Activated T-helper 1 cell treated with anti-CD3 and anti-CD28 coated beads, Interleukin-12 subunit alpha, Interleukin-12 subunit beta, Interleukin-2, Interleukin-4 antibody, amounts not matched to agents 30 ng/mL and 10 ng/mL and 1 ng/mL, durations not matched to agents 14 hours and 24 hours and 36 hours (primary cell): ENCODE measurements at places on chromosomes 7 and 10. TPM values are rescaled to one million over a fixed set of nuclear protein-coding genes. Genes with fewer than 3 reads are reported as not detected.
A peak's percentile ranks its signal among the peaks of the same experiment; 100 is the strongest.

ANKRD61 gene
- 0.44 and 0.56 TPM in 2 replicates for total RNA-seq

TRPV5 gene
- not detected in 2 replicates for total RNA-seq

TEX36 gene
- not detected in 2 replicates for total RNA-seq

PRKAG2 gene
- 16.9 and 18.5 TPM in 2 replicates for total RNA-seq

ATP6V0A4 gene
- not detected in 2 replicates for total RNA-seq

GRCh38 chr10:88245974-88246511, 337.1 kb downstream of the RNLS start:
- H3K27me3 ChIP-seq: peaks cover 4% of the 10 kb centered on the region
- no peak for DNase-seq
- peaks cover 8% of the 10 kb centered on the region for H3K36me3 ChIP-seq
- H3K4me1 ChIP-seq: peaks cover 27% of the 10 kb centered on the region

DNA sequence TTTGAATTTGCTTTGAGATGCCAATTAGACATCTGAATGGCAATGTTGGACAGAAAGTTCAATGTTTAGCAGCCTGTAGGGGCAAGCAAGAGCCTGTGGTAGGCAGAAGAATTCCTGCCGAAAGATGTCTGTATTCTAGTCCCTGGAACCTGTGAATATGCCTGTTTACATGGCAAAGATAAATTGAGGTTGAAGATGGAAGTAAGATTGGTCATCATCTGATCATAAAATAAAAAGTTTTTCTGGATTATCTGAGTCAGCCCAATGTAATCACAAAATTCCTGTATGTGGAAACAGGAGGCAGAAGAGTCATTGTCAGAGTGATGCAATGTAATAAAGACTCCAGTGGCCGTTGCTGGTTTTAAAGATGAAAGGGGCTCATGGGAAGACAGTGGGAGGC, 430.5 kb downstream of the MDFIC start:
- no peak overlapping the region for H3K27ac ChIP-seq
- no peak for DNase-seq
- no peaks in the 10 kb centered on the region for H3K36me3 ChIP-seq
- no peaks in the 10 kb centered on the region for H3K4me1 ChIP-seq

- H3K4me1 ChIP-seq: no peaks in the 10 kb centered on the region
- H3K27ac ChIP-seq: no peak overlapping the region
Observed at GRCh38 chr10:74314166-74314565, 163.1 kb downstream of the ADK start.

- DNase-seq: no peak
- H3K36me3 ChIP-seq: no peaks in the 10 kb centered on the region
- peaks cover 1% of the 10 kb centered on the region for H3K27me3 ChIP-seq
Observed at GRCh38 chr7:115585015-115585718, 445.4 kb downstream of the TFEC start.

- H3K36me3 ChIP-seq: no peaks in the 10 kb centered on the region
- H3K4me1 ChIP-seq: no peaks in the 10 kb centered on the region
- no peak overlapping the region for H3K4me3 ChIP-seq
Observed at GRCh38 chr7:18962031-18962430, 155.4 kb downstream of the TWIST1 start.

GRCh38 chr7:68529221-68529620, 1069.1 kb upstream of the AUTS2 start:
- H3K4me1 ChIP-seq: no peaks in the 10 kb centered on the region
- H3K4me3 ChIP-seq: no peak overlapping the region
- no peak for DNase-seq
- no peaks in the 10 kb centered on the region for H3K36me3 ChIP-seq
- no peak overlapping the region for H3K27ac ChIP-seq

GRCh38 chr7:113267271-113267670, 148.9 kb upstream of the SMIM30 start:
- no peaks in the 10 kb centered on the region for H3K36me3 ChIP-seq
- no peak overlapping the region for H3K4me3 ChIP-seq
- no peaks in the 10 kb centered on the region for H3K4me1 ChIP-seq
- DNase-seq: no peak
- no peak overlapping the region for H3K27ac ChIP-seq

DNA sequence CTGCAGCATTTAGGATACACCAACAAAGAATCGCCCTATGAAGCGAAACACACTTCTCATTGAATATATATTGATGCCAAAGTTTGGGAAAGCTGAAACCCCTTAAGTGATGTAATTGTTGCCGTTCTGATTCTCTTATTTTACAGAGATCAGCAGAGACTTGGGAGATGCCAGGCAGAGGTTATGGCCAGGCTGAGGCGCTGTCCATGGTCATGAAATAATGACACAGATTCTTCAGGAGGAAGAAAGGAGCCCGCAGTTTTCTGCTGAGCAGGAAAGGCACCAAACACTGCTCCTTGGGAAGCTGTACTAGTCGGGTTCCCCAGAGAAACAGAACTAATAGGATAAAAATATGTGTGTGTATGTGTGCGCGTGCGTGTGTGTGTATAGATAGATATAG, 566.0 kb downstream of the CALN1 start:
- DNase-seq: no peak
- no peaks in the 10 kb centered on the region for H3K4me1 ChIP-seq

DNA sequence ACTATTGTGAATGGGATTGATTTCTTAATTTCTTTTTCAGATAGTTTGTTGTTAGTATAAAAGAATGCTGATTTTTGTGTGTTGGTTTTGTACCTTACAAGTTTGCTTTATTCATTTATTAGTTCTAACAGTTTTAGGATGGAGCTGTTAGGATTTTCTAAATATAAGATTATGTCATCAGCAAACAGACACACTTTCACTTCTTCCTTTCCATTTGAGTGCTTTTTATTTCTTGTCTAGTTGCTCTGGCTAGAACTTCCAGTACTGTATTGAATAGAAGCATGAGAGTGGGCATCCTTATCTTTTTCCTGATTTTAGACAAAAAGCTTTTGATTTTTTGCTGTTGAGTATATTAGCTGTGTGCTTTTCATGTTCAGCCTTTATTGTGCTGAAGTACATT, 81.5 kb downstream of the DNAH11 start:
- H3K36me3 ChIP-seq: no peaks in the 10 kb centered on the region
- H3K27me3 ChIP-seq: no peaks in the 10 kb centered on the region
- no peak overlapping the region for H3K4me3 ChIP-seq

GRCh38 chr10:77357185-77357584, 280.4 kb downstream of the KCNMA1 start:
- no peaks in the 10 kb centered on the region for H3K27me3 ChIP-seq
- no peaks in the 10 kb centered on the region for H3K36me3 ChIP-seq
- DNase-seq: no peak
- no peaks in the 10 kb centered on the region for H3K4me1 ChIP-seq

DNA sequence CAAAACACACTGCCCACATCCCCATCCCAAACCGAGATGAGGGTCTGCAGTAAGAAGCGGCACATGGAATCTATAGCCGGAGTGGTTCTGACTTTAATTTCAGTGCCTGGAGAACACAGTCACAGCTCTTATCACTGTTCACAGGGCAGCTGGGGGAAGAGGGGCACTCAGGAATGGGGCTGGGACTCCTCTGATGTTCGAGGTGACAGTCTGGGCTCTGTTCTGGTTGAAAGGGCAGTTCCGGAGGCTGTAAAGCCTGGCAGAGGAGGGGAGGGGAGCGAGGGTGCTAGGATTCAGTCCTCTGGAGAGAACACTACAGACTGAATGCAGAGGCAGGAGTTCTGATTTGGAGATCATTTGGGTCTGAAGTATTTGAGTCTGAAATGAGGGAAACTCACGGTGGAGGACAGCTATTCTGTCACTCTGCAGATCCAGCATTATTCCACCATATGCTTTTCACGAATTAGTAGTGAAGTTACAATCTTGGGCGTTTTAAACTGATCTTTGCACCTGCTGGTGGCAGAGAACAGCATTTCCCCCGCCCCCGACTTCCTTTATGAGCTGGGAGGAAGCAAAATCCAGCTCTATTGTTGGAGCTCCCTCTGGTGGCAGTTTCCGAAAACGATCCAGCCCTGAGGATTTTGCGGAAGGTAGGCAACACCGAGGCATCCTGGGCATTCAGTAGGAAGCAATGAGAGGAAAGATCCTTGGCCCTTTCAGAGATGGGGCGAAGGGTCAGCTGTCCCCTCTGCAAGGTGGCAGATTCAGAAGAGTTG, 22.7 kb upstream of the KCNK18 start:
- peak overlapping the region; percentile 83 for H3K4me3 ChIP-seq
- peaks cover 20% of the 10 kb centered on the region for H3K4me1 ChIP-seq
- DNase-seq: peak; percentile 63
- H3K36me3 ChIP-seq: no peaks in the 10 kb centered on the region
- peaks cover 35% of the 10 kb centered on the region for H3K27me3 ChIP-seq
- H3K27ac ChIP-seq: peak overlapping the region; percentile 55

DNA sequence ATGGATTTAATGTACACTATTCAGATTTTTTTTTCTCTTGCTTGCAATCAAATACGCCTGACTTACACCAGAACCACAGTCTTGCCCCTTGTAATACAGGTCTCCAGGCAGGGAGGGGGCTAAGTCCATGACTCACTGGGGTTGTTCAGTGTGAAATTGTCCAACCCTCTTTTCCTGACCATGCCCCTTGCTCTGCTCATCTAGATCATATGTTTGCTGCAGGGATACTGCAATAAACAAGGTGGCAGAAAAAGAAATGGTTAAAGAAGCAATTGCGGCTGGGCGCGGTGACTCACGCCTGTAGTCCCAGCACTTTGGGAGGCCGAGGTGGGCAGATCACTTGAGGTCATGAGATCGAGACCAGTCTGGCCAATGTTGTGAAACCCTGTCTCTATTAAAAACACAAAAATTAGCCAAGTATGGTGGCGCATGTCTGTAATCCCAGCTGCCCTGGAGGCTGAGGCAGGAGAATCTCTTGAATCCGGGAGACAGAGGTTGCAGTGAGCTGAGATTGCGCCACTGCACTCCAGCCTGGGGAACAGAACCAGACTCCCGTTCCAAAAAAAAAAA, 85.5 kb downstream of the TMEM130 start:
- no peak for DNase-seq
- H3K36me3 ChIP-seq: no peaks in the 10 kb centered on the region
- no peaks in the 10 kb centered on the region for H3K4me1 ChIP-seq
- H3K27me3 ChIP-seq: no peaks in the 10 kb centered on the region

- H3K27ac ChIP-seq: no peak overlapping the region
- no peaks in the 10 kb centered on the region for H3K36me3 ChIP-seq
- no peak for DNase-seq
Observed at GRCh38 chr10:19824381-19825342, 8.4 kb downstream of the PLXDC2 start.

- H3K27me3 ChIP-seq: peaks cover 3% of the 10 kb centered on the region
- peaks cover 6% of the 10 kb centered on the region for H3K4me1 ChIP-seq
- DNase-seq: no peak
- H3K4me3 ChIP-seq: no peak overlapping the region
- H3K36me3 ChIP-seq: peaks cover 6% of the 10 kb centered on the region
Observed at GRCh38 chr7:92987538-92987937, 130.2 kb downstream of the SAMD9 start.

- no peak overlapping the region for H3K4me3 ChIP-seq
- peaks cover 17% of the 10 kb centered on the region for H3K27me3 ChIP-seq
- no peak for DNase-seq
- no peaks in the 10 kb centered on the region for H3K36me3 ChIP-seq
- H3K27ac ChIP-seq: no peak overlapping the region
- H3K4me1 ChIP-seq: peaks cover 14% of the 10 kb centered on the region
Observed at GRCh38 chr10:24374134-24374915, 165.4 kb downstream of the KIAA1217 start.

GRCh38 chr7:16295558-16295957, 125.8 kb downstream of the CRPPA start:
- no peak overlapping the region for H3K27ac ChIP-seq
- H3K4me1 ChIP-seq: no peaks in the 10 kb centered on the region
- H3K36me3 ChIP-seq: no peaks in the 10 kb centered on the region
- H3K4me3 ChIP-seq: no peak overlapping the region
- DNase-seq: no peak
- no peaks in the 10 kb centered on the region for H3K27me3 ChIP-seq
